Stimulated activated CD4-positive, alpha-beta T cell treated with anti-CD3 and anti-CD28 coated beads, Interleukin-4, amount 100 ng/mL, for 48 hours (primary cell): ENCODE measurements at places on chromosomes 12 and 14.

GRCh38 chr14:89336338-89336737, 80.7 kb downstream of the FOXN3 start:
- no peak for DNase-seq

DNA sequence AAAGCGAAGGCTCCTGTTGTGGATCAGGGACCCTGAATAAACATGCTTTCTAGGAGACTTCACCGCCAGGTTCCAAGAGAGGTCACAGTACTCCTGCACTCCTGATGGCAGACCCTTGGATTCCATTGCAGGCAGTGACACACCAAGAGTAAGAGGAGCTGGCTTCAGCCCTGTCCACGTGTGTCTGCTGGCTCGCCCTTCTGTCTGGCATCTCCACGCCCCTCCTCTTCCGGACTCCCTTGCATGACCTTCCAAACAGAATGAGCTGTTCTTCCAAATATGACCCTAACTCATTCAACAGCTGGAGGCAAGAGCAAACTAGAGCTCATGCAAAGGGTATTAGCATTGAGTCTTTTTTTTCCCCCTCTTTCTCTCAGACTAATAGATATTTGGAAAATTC, 233.0 kb upstream of the PLEKHG7 start:
- no peak for DNase-seq

DNA sequence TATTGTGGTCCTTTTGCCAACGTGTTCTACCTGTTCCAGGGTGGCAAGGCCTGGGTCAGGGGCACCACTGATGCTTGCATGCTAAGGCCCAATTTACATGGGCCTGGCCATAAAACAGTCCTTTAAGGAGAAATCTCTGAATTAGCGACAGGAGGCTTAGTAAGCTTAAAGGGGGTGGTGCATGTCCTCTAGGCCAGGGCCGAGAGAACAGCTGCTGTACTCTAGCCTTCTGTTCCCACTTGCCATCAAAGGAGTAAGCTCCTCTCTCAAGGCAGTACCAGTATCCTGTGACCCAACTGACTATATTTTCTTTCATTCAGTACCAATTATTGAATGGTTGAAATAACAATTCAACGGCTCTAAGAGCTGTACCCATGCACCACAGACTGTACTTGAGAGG, 67.7 kb upstream of the ZDHHC17 start:
- DNase-seq, result no peak

DNA sequence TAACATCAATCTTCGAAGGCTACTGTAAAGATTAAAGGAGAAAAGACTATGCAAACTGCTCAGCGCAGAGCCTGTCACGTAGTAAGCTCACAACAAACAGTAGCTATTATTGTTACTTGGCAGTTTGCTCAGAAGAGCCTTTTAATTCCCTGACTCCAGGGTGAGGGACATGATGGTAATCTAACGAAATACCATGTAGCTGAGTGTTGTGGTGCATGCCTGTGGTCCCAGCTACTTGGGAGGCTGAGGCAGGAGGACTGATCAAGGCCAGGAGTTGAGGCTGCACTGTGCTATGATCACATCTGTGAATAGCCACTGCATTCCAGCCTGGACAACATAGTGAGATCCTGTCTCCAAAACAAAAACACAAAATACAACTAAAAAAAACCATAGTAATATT, 22.8 kb downstream of the HEBP1 start:
- no peak for DNase-seq

GRCh38 chr14:59424341-59425071, 40.7 kb downstream of the GPR135 start:
- DNase-seq, result no peak

DNA sequence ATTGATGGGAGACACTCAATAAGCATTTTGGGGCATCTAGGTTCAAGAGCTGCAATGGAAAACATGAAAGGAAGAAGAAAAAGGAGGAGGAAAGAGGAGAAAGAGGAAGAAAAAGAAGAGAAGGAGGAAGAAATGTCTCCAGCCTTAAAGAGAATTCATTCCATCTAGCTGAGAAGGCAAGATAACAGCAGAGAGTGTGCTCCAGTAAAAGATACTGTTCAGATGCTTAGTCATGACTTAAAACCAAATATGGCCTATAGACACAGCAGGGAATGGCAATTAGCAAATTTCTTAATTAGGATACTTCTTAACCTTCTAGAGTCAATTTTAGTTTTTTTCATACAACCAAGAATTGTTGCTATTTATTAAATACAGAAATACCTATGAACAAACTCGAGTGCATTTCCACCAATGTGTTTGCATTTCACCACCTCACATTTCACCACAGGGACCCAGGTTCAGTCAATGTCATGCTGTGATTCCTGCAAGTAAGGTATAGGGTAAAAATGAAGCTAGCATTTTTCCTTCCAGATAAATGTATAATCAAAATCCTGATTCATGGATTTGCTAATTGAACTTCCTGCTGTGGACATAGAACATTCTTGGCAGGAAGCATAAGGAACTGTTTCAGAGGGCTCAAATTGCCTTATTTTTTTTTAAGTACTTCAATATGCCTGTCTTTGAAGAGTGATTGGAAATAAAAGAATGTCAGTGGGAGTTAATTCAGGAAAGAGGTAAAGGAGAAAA, 177.8 kb downstream of the RPS29 start:
- DNase-seq, result no peak

DNA sequence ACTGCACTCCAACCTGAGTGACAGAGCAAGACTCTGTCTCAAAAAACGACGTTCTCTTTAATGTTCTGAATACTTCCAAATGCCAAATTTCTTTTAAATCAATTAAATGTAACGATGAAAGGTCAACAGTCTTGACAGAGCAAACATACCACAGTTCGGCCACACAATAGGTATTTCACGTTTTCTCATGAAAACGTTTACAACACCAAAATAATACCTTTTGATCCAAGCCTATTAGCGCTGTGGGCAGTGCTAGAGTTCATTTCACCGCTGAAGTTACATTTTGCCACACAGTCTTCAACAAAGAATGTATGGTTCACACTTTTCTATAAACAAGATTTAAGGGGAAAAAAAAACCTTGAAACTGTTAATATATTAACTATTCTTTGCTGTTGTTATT, 122.1 kb downstream of the MED13L start:
- no peak for DNase-seq

DNA sequence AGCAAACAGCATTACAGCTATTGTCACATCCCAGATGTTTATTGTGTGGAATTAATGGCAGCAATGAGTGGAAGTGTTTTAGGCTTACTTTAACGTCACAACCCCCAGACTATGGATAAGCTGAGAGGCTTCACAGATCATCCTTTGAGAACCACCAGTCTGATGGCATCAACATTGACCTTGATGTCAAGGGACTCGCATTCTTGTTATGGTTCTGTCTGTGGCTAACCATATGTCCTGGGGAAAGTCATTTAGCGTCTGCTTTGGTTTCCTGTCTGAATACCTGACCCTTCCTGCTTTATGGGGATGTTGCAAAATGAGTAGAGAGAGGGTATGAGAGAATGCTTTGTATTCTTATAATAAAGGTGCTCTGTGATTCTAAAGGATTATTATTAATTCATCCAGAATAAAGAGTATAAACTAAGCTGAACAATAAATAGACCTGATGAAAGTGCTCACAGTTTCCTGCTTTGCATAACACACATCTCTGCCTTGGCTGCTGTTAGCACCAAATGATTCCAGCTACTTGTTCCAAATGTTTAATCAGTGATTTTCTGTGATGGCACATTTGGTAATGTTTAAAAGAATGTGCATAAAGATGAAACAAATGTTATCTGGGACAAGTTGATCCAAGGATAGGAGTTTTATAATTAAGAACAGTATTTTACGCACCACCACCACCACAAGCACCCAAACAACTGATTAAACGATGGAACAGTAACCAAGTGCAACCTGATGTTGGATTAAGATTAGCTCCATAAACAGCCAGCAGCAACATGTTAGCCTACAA, 116.9 kb upstream of the LRIG3 start:
- DNase-seq, result no peak

DNA sequence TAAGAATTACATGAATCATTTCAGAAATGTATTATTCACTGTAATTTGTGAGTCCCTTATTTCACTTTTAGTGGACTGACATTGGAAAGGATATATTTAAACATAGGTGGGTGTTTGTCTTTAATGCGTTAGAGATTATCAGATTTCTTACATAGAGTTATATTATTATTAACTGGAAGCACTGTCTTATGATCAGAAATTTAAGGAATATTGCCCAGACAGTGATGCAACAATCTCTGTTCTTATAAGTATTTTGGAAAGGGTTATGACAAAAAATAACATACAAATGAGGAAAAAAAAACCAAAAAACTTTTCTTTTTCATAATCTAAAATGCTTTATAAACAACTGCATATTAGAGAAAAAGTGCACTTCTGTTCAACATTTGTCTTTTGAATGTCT, 836.6 kb downstream of the SLC6A15 start:
- DNase-seq, result no peak

GRCh38 chr12:30594509-30594908, 101.2 kb downstream of the IPO8 start:
- no peak for DNase-seq

GRCh38 chr12:54228471-54228870, 39.7 kb upstream of the SMUG1 start:
- no peak for DNase-seq

GRCh38 chr12:14612898-14613445, 45.3 kb upstream of the PLBD1 start:
- DNase-seq, result no peak

DNA sequence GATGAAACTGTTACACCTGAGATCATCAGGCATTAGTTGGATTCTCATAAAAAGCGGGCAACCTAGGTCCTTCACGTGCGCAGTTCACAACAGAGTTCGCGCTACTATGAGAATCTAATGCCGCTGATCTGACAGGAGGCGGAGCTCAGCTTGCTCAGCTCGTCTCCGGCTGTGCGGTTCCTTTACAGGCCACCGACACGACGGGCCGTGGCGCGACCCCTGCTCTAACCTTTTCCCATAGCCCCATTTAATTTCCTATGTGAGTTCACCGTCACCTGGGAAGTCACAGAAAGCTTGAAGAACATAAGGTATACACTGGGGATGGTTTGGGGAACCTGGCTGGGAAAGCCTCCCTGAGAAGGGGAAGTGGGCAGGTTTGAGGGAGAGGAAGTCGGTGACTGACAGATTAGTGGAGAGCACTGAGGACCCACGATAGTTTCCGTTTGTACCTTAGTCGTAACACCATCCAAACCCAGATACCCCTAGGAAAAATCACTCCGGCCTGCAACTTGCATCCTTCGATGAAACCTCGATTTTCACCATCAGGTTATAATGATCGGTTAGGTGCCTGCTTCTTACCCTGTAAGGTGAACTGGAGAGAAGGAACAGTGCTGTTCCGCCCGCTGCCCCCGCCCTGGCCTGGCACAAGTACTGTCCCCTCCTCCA, 2.8 kb upstream of the AAAS start:
- peak; percentile 52 for DNase-seq

DNA sequence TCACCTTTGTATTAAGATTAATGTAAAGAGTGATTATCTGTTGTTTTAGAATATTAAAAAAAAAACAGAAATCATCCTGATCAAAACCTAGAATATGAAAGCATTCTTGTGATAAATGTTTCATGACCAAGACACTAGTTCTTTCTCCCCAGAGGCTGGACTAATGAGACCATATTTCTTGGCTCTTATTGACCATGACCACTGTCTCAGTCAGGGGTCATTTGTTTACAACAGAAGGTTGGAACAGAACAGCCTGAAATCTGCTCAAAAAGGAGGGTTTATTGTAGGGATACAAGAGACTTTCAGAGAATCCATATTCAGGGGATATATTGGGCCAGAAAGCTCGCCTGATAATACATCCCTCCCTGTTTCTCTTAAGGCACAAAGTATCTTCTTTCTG, 87.7 kb downstream of the TMEM30B start:
- no peak for DNase-seq

DNA sequence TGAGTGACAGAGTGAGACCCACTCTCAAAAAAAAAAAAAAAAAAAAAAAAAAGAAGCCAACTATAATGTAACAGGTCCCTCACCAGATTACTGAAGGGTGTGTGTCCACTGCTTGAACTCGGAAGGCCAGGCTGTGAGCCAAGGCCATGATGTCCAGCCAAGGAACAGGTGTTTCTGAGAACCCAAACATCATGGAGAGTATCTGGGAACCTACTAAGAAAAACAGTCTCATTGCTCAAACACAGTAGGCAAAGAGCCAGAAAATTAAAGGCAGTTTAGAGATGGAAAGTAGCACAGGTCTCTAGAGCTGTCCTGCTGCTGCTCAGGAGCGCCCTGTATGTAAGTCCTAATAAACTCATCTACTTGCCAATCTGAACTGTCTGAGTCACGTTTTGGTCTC, 12.5 kb upstream of the MAP4K5 start:
- DNase-seq, result no peak

DNA sequence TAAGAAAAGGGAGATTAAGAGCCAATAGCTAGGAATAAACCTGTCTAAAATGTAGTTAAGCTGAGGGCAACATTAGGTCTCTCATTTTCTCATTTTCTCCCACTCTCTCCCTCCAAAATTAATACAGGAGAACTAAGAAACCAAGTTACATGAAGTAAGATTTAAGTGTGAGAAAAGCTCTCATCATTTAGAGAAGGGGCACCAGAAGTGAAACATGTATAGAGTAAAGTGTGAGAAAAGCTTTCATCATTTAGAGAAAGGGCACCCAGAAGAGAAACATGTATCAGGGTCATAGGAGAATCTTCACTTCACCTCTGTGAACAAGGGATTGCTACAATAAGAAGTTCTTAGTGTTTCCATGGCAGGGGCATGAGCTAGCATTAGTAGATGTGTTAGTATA, 132.4 kb upstream of the CNTN1 start:
- DNase-seq, result no peak

DNA sequence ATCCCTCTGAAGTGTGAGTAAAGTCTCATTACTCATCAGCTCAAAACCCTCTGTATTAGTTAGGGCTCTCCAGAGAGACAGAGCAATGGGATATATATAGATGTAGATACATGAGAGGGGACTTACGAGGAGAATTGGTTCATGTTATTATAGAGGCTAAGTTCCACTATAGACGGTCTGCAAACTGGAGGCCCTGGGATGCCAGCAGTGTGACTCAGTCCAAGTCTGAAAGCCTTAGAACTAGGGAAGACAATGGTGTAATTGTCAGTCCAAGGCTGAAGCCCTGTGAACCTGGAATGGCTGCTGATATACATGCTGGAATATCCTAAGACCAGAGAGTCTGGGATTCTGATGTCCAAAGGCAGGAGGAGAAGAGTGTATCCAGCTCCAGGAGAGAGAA, 57.3 kb upstream of the CEP83 start:
- no peak for DNase-seq

- DNase-seq, result no peak
Measured at GRCh38 chr14:99378782-99379214, 101.9 kb downstream of the SETD3 start.

DNA sequence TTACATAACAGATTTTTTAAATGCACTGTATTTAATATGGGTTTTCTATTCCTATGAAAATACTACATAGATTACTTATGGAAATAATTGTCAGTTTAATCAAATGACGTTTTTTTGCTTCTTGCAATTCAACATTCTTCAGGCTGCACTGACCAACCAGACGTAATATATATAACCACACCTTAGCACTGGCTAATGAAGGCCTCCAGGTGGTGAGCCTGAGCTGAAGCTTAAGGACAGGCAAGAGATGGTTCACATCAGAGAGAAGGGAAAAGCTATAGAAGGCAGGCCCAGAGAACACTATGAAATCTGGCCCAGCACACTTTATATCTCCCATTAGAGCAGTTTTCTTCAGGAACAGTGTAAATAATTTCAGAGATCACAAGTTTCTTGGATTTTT, 2.8 kb upstream of the MDGA2 start:
- DNase-seq, result no peak

- DNase-seq, result no peak
Measured at GRCh38 chr12:1995205-1995896, 8.9 kb downstream of the DCP1B start.
